ENCODE measurements at places on chromosomes 16 and 17.

GRCh38 chr16:50888486-50889261 lies 146.8 kb downstream of the CYLD start:
- DNase-seq = no peak

GRCh38 chr16:51685498-51685897 lies 534.4 kb upstream of the SALL1 start:
- no peak for DNase-seq

DNA sequence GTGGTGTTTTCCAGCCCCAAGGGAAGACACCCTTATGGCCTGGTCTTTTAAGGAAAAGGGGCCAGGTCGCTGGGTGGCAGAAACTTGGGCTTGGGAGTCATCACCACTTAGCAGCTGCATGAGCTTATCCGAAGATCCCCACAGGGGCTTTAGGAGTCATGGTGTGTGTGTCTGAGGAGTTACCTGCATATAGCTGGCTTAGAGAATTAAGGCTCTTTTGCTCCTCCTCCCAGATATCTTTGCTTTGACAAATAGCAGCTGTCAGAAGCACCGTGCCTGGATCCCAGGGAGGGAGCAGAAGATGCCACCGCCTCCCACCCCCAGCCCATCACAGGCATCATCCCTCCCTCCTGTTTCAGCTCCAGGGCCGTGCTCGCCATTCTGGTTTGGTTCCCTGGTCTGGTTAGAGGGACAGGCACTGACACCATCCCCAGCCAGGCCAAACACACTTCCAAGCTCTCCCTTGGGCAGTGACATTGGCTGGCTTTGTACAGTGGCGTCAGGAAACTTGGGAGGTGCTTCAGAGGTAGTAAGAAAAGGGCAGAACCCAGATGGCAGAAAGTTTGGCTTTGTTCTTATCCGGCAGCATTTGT lies 17.4 kb downstream of the LDHD start:
- DNase-seq = no peak

DNA sequence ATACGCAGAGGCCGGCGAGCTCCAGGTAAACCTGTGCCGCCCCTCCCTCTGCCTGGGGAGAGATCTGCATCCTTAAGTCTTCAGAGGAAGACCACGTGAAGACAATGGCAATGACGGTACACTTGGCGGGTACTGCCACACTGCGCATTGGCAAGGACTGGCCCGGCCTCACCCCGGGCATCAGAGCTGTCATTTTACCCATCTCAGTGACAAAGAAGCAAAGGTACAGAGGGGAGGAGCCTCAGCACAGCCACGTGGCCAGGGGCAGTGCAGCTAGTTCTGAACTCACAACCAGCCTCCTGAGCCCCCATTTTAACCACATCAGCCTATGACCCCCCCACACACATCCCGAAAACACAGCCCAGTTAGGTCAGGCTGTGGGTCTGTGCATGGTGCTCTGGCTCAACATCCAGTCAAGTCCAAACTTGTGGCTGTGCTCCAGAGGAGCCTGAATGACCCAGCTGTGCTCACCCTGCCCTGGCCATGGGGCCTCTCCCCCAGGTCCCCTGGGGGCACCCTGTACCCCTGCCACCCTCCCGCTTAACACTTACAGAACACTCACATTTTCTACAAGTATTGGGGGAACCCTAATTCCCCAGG lies 80.6 kb downstream of the C16orf95 start:
- DNase-seq = no peak

GRCh38 chr16:54812229-54812628 lies 118.4 kb upstream of the IRX5 start:
- DNase-seq = no peak
